Central memory CD4-positive, alpha-beta T cell (primary cell): ENCODE measurements at places on chromosomes 6 and 20.
A peak's percentile ranks its signal among the peaks of the same experiment; 100 is the strongest.

DNA sequence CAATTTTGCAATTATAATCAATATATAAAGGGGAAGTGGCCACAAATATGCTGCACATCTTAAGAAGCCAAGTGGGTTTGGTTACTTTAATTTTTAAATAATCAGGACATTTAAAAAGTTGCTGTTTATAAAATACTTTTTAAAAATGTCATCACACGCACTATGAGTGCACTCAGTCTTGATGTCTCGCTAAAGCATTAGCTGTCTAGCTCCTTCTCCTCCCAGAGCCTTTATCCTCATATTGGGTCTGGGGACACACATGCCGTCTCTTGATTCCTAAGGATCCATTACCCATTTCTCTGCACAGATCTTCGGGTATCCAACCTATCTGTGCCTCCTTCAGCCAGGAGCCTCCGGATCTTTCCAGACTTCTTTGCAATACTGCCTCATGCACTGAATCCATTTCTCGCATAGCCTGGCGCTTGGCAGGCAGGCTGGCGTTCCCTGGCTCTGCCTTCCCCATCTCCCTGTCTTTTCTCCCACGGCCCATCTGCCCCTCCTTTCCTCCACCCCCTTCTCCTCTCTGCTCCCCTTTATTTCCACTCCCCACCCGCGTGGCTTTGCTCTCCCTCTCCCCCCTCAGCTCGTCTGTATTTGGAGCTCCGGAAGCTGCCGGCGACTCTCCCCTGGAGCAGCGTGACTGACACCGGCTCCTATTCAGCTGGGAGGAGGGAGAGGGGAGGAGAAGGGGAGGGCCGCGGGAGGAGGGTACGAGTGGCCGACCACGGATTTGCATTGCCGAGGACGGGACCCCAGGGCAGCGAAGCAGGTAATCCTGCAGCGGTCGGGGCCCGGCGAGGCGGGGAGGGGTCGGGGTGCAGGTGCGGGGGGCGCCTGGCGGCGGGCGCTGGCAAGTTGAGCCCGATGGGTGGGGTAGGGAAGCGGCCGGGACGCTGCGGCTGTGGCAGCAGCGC lies at the start of gene CAP2:
TSS of gene CAP2 (plus strand) at position 618 of the 914 bp plus-strand sequence. CDS start 27,961 bp downstream, outside the sequence.
- no peak for DNase-seq

- no peak for DNase-seq
Observed at GRCh38 chr6:84770521-84770920, 6.1 kb upstream of the TBX18 start.

DNA sequence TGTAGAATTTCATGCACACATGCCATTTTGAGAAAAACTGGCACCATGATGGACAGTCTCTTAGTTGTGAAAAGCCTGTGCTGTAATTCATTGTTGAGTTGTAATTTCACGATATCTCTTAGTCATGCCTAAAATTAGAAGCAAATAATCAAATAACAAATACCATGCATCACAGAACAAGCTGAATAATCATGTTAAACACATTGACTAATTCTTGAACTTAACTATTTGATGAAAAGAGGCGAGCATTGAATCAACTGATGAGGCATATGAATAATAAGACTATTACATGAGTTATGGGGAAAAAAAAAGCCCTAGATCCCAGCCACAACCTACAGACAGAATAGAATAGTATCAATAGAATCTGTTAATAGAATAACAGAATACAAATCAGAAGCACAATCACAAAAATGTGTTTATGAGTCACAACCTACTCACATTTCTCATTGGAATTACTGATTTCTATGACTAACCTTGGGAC lies 14.2 kb upstream of the RNF217 start:
- no peak for DNase-seq

- DNase-seq, result no peak
Observed at GRCh38 chr6:39508515-39508914, 186.0 kb upstream of the KCNK16 start.

GRCh38 chr6:3619201-3619600 lies 132.3 kb downstream of the PXDC1 start:
- DNase-seq, result no peak

GRCh38 chr20:32457479-32457986 lies 99.4 kb downstream of the ASXL1 start:
- DNase-seq, result no peak

GRCh38 chr20:17835240-17835933 lies 133.2 kb downstream of the SNX5 start:
- no peak for DNase-seq

- no peak for DNase-seq
Observed at GRCh38 chr6:12395898-12396297, 105.7 kb downstream of the EDN1 start.

GRCh38 chr20:21360705-21361104 lies 36.6 kb downstream of the NKX2-4 start:
- DNase-seq, result no peak

- no peak for DNase-seq
Observed at GRCh38 chr6:110295451-110296165, 62.5 kb downstream of the METTL24 start.

GRCh38 chr6:4747588-4747987 lies 28.6 kb upstream of the CDYL start:
- DNase-seq, result no peak

- DNase-seq, result no peak
Observed at GRCh38 chr6:119454714-119455113, 105.2 kb upstream of the MAN1A1 start.

DNA sequence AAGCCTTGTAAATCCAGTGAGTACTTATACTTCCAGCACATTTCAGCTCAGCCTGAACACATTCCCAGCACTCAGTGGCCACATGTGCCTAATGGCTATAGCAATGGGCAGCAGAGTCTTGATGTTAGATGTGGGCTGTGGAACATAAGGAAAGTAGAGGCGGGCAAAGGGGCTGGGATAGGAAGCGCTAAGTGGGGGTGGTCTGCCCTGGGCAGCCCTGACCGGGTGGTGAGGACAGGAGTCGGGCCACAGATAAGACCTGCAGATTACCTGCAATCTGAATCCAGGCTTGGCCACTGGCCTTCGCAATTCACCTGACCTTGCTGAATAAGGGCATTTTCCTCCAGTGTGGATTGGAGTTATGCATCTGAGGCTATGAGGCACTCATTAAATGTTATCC lies 11.1 kb upstream of the HMGA1 start:
- DNase-seq, result no peak

DNA sequence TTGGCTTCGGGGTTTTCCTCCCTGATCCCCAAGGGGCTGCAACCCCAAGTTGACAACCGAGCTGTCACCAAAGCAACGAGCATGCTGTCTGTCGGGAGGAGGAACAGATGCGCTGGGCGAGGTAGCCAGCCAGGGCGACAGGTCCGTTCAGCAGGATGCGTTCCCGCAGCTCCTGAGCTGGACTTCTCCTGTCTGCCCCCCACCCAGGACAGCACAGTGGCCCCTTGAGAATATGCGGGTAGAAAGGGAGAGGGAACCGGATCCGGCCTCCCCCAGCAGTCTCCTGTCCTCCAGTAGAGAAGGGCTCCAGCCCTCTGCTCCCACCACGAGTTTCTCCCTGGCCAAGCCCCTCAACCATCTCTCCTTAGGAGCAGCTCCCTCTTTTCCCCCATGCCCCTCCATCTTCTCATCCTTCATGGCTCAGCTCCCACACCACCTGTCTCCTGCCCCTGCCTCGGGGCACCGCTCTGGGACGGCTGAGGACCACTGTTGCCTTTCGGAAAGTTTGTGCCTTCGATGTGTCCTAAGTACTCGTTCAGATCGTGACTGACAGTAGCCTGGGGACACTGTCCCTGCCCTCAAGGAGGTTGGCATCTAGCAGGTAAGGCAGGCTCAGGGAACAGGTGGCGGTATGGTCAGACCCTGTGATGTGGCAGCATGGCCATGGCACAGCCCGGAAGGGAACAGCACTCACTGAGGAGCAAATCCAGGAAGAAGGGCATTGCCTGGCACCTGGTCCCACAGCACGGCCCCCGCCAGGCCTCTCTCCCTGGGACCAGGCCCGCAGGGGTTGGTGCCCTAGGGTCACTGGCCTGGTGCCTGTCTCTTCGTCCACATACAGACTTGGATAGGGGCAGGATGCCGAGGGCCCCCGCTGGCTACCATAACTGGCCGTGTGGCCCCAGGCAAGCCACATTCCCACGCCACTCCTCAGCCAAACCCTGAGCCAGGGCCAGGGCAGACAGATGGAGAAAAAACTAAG lies 96.3 kb downstream of the ASXL1 start:
- DNase-seq, result no peak

DNA sequence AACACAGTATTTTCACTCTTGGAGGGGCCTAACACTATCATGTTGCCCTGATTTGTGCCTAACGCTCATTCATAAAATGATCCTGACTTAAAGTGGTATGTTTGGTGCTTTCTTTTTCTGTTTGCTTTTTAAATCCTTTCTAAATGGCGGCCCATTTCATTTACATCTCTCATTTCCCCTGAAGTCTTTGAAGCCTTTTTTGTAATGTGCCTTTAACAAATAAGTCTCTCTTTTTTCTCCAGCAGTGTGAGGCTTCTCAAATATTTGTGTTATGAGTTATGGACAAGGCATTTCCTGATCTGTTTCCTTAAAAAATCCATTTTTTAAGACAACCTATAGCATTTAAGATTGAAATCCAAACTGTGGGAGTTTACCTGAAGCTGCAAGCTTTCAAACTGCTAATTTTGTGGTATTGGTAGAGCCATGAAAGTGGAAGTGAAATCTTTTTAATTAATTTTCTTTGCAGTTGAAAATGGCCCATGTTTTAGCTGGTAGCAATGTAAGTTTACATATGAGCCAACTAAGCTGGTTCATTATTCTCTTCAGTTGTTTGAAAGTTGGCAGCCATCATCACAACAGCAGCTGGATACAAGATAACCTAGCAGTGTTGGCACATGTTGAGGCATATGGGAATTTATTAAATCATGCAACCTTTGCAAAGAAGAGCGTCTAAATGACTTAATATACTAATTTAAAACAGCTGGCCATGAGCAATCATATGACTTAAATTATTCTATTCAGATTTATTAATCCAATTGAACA lies 469.7 kb downstream of the CDKAL1 start:
- no peak for DNase-seq

- peak; percentile 49 for DNase-seq
Observed at GRCh38 chr6:157381631-157382621, 936 bp downstream of the ZDHHC14 start.

DNA sequence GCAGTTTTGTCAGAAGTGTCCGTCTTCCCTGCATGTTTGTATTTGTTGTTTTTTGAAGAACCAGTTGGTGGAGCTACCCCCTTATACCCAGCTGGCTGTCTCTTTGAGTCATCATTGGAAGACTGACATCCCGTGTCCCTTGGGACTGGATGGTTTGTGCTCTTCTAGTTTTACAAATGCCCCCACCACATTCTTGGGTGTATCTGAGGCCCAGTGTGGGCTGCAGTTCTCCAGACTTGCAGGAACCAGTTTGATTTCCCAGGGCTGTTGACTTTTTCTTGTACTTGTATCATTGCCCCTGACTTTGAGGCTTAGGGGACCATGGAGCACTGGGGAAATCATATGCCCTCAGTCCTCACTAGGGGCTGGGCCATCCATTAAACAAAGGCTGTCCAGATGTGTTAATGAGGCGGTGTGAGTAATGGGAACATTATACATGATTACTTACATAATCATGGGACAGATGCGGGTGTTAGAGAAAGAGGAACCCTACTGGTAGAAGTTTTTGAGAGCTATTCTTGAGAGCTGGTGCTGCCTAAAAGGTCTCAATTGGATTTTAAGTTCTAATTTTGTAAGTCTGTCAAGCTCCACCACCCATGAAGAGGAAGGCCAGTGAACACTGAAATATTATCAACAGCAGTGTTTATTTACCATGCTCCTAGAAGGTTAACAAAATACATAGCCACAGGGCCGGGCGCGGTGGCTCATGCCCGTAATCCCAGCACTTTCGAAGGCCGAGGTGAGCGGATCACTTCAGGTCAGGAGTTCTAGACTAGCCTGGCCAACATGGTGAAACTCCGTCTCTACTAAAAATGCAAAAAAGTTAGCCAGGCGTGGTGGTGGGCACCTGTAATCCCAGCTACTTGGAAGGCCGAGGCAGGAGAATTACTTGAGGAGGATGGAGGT lies 8.5 kb downstream of the JARID2 start:
- DNase-seq, result no peak

GRCh38 chr6:148698671-148699180 lies 48.1 kb upstream of the UST start:
- DNase-seq, result no peak

DNA sequence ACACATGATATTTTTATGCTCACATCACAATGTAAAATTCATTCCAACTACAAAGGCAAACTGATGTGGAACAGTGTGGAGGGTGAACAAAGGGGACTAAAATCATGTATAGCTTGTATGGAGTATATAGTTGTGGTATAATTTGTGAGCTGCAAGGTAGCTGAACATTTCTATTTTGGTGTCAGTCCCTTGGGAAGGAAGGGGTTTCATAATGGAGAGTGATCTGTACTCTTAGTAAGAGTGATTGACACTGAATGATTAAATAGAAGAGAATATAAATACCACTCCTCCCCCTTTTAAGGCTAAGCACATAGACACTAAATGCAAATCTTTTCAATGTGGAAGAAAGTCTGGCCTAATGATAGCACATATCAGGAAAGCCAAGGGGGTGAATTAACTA lies 104.6 kb downstream of the POPDC3 start:
- DNase-seq, result no peak

DNA sequence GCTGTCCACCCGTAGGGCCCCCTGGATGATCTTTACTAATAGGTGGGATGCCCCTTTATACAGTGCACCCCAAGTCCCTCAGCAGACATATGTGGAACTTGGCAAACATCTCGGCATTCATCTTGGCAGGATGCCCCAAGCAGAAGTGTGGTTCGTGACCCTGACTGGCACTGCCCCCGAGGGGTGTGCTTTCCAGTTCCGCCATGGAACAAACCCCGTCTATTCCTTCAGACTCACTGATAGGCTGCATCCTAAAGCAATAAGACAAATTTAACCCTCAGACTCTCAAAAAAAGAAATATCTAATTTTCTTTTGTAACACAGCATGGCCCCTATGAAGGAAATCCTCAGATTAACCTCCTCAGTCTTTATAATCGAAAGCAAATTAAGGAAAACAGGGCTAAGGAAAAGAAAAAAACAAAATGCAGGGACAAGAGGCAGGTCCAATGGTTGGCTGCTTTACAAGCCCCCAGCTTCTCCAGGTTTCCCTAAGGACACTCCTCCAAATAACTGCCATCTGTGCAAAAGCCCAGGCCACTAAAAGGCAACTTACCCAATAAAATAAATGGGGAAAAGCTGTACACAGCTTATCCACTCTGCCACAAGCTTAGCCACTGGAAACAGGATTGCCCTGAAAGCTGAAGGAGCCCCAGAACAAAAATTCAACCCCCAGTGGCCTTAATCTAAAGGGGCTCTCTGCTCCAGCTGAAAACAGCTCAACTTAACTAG lies 30.5 kb upstream of the RIPK1 start:
- DNase-seq, result no peak

- no peak for DNase-seq
Observed at GRCh38 chr20:64133951-64134407, 26.6 kb upstream of the NPBWR2 start.

- DNase-seq, result no peak
Observed at GRCh38 chr6:55866128-55866527, 9.3 kb downstream of the BMP5 start.

GRCh38 chr6:25883536-25883935 lies 9.5 kb upstream of the SLC17A3 start:
- DNase-seq, result no peak

GRCh38 chr6:31321005-31321707 lies 35.8 kb downstream of the HLA-B start:
- no peak for DNase-seq
